B cell (primary cell): ENCODE measurements at places on chromosomes 13 and 19.

DNA sequence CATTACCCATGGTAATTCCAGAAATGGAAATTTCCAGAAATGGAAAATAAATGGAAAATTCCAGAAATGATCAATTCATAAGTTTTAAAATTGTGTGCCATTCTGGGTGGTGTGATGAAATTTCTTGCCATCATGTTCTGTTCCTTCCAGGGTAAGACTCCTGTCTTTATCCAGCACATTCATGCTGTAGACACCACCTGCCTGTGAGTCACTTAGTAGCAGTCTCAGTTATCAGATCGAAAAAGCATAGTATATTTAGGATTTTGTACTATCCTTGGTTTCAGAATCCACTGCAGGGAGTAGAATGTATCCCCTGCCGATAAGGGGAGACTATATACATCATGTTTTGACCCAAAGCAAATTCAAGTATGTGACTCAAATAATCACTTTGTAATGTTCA lies 26.7 kb upstream of the CSNK1A1L start:
- no peaks in the 10 kb centered on the region for H3K36me3 ChIP-seq
- H3K27ac ChIP-seq = no peak overlapping the region
- H3K4me3 ChIP-seq = no peak overlapping the region
- no peaks in the 10 kb centered on the region for H3K4me1 ChIP-seq

GRCh38 chr13:98476538-98476966 lies 100.4 kb downstream of the STK24 start:
- peaks cover 38% of the 10 kb centered on the region for H3K4me1 ChIP-seq
- H3K27ac ChIP-seq = peak overlapping the region; percentile 33
- H3K27me3 ChIP-seq = no peaks in the 10 kb centered on the region
- H3K4me3 ChIP-seq = no peak overlapping the region
- peaks cover 1% of the 10 kb centered on the region for H3K36me3 ChIP-seq
- peak; percentile 71 for DNase-seq

GRCh38 chr19:2337329-2337707 lies 8.8 kb downstream of the SPPL2B start:
- H3K4me3 ChIP-seq = no peak overlapping the region
- H3K27me3 ChIP-seq = no peaks in the 10 kb centered on the region

DNA sequence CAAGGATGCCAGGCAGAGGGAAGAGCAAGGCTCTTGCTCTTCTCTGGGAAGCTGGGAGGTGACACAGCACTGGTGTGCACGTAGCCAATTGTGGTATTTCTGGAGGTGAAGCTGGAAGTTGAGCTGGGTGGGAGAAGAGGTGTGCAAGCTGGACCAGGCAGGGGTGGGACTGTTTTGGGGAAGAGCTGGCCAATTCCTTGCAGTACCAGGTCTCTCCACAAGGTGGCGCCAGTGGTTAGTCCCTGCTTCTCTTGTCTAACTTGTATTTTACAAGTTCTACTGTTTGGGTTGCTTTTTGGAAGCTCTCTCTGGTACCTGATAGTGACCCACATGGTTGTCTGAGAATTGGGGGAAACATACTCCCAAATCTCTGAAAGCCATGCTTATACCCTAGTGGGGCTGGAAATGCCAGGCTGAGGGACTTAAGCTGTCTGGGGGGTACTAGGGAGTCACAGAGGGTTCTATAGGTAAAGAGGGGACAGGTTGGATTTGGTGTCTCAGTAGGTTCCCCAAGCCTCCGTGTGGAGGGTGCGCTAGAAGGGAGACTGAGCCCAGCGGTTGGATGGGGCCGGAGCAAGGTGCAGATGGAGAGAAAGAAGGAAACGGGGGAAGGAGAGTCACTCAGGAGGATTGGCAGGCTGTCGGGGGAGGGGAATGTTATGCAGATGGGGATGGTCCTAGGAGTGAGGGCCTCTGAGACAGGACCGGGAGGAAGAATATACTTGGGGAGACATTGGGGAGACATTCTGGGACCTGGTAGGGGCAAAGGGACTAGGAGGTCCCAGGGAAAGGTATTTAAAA lies 3.0 kb downstream of the HPN start:
- peak; percentile 63 for DNase-seq
- no peak overlapping the region for H3K4me3 ChIP-seq
- H3K27me3 ChIP-seq = no peaks in the 10 kb centered on the region

DNA sequence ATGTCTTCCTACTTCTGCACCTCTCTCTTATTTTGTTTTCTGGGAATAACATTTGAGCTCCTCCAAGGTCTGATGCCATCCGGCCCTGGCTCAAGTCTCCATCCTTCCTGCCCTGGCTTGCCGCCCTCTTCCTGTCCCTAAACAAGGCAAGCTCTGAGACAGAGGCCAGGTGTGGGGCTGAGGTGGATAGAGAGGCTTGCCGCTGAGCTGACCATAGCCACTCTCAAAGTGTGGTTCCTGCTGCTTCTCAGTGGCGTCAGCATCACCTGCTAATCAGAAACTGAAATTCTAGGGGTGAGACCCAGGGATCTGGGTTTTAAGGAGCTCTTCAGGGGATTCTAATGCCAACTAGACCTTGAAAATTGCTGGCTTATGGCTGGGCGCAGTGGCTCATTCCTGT lies 6.0 kb upstream of the TPRX2 start:
- H3K4me3 ChIP-seq = no peak overlapping the region
- H3K27me3 ChIP-seq = no peaks in the 10 kb centered on the region
- H3K36me3 ChIP-seq = no peaks in the 10 kb centered on the region
- DNase-seq = no peak

GRCh38 chr13:108003626-108004025 lies 211.7 kb downstream of the LIG4 start:
- H3K27me3 ChIP-seq = no peaks in the 10 kb centered on the region
- H3K27ac ChIP-seq = no peak overlapping the region
- DNase-seq = no peak
- H3K36me3 ChIP-seq = no peaks in the 10 kb centered on the region
- H3K4me1 ChIP-seq = no peaks in the 10 kb centered on the region
- H3K4me3 ChIP-seq = no peak overlapping the region

- H3K27me3 ChIP-seq = no peaks in the 10 kb centered on the region
- no peaks in the 10 kb centered on the region for H3K36me3 ChIP-seq
- no peak overlapping the region for H3K27ac ChIP-seq
- no peak for DNase-seq
- no peak overlapping the region for H3K4me3 ChIP-seq
Observed at GRCh38 chr19:42555801-42556200, 27.5 kb upstream of the CEACAM1 start.

DNA sequence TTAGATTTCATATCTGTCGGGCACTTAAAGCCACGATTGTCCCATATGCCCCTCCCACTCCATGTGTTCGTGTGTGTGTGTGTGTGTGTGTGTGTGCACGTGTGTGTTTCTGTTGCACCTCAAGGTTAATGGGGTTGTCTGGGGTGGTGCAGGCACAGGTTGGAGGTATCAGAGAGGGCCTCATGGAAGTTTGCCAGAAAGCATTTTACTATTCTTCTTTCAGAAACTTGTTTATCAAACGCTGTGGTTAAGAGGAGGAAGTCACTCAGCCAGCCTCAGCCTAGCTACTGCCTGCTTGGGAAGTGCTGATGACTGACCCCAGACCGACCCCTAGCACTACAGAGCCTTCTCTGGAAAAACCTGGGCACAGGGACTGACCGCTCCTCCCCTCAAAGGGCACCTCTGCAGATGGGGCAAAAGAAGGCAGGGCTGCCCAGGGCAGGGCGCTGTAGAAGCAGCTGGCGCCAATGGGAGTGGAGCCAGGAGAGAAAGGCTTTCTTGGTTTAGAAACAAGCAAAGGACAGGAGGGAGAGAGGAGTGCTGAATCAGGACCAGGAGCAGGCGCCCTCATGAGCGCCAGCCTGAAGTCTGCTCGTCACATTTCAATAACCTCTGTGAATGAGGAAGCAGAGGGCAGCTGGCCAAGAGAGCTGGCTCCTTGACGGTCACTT lies 3.9 kb downstream of the SIAH3 start:
- no peak overlapping the region for H3K27ac ChIP-seq
- peaks cover 32% of the 10 kb centered on the region for H3K4me1 ChIP-seq
- no peaks in the 10 kb centered on the region for H3K36me3 ChIP-seq
- H3K27me3 ChIP-seq = no peaks in the 10 kb centered on the region
- no peak overlapping the region for H3K4me3 ChIP-seq
- peak; percentile 22 for DNase-seq

DNA sequence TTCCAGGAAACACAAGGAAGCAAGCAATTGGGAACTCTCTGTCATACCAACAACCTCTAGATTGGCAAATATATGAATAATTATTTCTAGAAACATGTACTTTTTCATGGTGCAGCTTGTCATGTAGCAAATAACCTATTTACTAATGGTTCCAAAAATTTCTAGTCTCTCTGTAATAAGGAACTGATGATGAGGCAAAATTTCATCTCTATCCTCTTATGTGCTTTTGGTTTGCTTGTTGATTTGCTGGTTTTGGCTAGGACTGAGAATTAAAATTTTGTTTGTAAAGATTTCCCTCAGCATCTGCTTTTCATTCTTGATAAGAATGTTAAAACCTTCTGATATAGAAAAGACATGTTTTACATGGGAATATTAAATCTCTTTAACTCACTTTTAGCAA lies 123.2 kb upstream of the UFM1 start:
- no peak for DNase-seq
- H3K4me3 ChIP-seq = no peak overlapping the region
- no peaks in the 10 kb centered on the region for H3K4me1 ChIP-seq
- H3K27me3 ChIP-seq = no peaks in the 10 kb centered on the region
- no peaks in the 10 kb centered on the region for H3K36me3 ChIP-seq

- H3K36me3 ChIP-seq = peaks cover 20% of the 10 kb centered on the region
- no peak overlapping the region for H3K27ac ChIP-seq
- H3K27me3 ChIP-seq = no peaks in the 10 kb centered on the region
- H3K4me1 ChIP-seq = no peaks in the 10 kb centered on the region
Observed at GRCh38 chr13:21541980-21542379, 62.0 kb downstream of the MICU2 start.

DNA sequence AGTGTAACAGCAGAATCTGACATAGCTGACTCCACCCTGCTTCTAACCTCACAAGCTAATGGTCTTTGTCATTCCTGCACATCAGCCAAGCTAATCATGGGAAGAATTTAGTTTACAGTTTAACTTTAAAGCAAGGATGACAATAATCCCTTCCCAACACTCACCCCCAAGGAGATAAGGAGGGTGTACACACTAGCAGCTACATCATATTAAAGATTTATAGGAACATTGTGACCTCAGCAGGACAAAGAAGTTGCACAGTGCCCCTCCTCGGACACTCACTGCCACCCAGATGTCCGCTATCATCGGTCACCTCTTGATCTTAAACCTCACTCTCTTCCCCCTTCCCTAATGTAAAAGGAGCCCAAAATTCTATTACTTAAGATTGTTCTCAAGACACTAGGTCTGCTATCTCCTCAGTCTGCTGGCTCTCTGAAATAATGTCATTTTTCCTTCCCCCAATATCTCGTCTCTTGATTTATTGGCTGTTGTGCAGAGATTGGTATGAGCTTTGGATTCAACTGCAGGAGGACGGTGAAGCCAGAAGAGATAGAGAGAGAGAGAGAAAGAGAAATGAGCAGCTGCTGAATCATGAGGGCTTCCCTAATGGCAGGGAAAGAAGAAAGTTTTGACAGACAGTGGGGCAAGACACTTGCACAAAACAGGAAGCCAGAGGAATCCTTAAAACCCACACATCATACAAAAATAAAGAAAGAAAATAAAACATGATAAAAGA lies 17.5 kb upstream of the FFAR2 start:
- no peaks in the 10 kb centered on the region for H3K36me3 ChIP-seq
- no peaks in the 10 kb centered on the region for H3K27me3 ChIP-seq
- H3K4me1 ChIP-seq = no peaks in the 10 kb centered on the region
- H3K4me3 ChIP-seq = no peak overlapping the region
- no peak for DNase-seq

GRCh38 chr19:43820098-43820883 lies 6.8 kb upstream of the ZNF283 start:
- no peak overlapping the region for H3K4me3 ChIP-seq
- H3K27me3 ChIP-seq = peaks cover 24% of the 10 kb centered on the region

DNA sequence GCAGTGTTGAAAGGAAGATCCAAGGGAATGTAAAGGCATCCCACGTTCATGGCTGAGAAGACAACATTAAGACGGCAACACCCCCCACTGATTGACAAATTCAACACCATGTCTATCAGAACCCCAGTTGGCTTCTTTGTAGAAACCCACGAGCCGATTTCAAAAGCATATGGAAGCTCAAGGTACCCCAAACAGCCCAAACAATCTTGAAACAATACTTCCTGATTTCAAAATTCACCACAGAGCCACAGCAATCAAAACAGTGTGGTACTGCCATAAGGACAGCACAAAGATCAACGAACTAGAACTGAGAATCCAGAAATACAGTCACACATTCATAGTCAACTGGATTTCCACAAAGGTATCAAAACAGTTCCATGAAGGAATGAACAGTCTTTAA lies 6.2 kb downstream of the MIER2 start:
- H3K36me3 ChIP-seq = peaks cover 19% of the 10 kb centered on the region
- no peak overlapping the region for H3K27ac ChIP-seq
- no peaks in the 10 kb centered on the region for H3K27me3 ChIP-seq

DNA sequence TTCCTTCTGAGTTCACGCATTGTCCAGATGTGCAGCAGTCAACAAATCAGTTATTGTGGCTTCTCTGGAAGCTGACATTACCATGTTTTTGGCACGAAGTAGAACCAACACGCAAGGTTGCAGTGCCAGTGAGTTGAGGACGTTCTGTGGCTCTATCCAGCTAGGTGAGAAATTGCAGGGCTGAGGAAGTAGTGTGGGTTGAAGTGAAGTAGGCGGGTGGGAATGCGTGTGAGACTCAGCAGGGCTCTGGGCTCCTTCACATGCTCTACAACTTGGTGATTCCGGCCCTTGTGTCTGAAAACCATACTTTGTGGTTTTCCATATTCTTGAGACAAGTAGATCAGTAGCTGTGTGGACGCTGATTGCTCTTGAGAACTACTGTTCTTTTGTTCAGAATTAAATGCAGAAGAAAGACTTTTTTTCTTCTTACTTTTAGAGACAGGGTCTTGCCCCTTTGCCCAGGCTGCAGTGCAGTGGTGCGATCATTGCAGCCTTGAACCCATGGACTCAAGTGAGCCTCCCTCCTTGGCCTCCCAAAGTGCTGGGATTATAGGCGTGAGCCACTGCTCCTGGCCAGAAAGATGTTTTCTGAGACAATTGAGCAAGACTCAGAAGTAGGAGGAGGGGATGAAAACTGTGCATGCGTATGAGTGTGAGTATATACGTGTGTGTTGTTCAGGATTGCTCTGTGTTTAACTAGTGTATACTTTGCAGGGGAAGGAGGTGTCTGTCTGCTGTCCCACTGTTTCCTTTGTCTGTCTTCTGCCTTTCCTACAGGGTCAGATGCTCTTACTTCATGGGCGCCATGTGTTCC lies 46.2 kb downstream of the GATAD2A start:
- H3K27ac ChIP-seq = no peak overlapping the region
- DNase-seq = no peak
- H3K36me3 ChIP-seq = no peaks in the 10 kb centered on the region
- no peak overlapping the region for H3K4me3 ChIP-seq
- H3K27me3 ChIP-seq = no peaks in the 10 kb centered on the region
- H3K4me1 ChIP-seq = peaks cover 9% of the 10 kb centered on the region
